ENCODE measurements at places on chromosomes 4 and X.

DNA sequence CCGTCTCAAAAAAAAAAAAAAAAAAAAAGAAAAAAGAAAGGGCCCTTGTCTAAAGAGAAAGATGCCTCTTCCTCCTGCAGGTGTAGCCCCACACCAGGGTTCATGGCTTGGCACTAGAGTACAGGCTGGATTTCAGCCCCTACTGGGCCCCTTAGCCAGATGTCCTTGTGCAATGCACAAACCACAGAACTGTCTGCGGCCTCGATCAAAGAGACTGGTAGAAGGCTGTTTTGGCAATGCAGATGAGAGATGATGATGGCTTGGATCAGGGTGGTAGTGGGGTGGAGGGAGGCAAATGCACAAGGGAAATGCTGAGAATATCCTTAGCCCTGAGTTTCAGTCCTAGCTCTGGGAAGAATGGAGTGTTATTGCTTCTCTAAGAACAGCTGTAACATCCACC, 26.5 kb upstream of the TSR2 start:
- DNase-seq = no peak

DNA sequence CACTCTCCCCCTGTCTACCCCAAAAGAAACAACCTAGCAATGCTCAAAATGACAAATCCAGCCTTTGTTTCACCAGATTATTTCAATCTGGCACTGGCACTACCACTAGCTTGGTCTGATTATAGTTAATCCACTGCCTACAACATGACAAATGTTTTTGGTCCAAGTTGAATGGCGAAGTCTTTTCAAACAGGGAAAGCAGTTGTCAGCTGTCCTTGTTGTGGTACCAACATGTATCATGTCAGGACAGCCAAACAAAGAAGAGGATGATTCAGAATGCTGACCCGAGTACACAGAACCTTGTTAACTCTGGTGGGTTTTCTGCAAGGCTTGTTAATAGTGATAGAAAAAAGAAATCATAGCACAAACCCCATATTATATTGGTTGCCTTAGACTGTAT, 160.8 kb upstream of the ANK2 start:
- no peak for DNase-seq

DNA sequence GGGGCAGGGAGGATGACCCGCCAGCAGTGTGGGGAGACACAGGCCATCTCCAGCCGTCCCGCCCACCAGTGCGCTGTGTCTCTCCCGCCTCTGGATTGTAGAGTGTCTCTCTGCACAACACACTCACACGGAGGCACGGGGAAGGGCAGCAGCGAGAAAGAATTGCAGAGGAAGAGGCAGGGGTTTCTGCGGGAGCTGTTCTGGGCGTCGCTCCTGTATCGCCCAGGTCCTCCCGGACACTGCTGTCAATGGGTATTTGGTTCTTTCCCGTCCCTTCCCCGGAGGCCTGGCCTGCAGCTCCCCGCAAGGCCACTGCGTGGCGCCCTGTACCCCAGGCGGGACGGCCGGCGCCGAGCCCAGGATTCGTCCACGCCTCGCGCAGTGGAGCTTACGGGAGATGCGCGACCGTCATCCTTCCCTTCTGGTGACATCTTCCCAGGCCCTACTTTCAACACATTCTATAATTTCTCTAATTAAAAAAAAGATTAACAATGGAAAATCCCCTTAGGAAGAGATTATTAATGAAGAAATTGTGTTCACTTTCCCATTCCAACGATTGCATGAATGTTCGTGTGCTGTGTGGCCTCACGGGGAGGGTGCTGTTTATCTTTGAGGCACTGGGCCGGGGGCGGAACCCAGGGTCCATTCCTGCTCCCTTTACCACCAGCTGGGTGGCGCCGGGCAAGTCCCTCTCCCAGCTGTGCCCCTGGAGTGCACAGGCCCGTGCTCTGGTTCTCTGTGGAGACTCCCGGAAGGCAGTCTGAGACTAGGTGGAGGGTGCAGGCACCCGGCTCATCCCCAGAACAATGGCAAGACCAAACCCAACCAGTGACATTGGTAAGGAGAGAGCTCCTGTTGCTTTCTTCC, 95.7 kb downstream of the CPZ start:
- no peak for DNase-seq

DNA sequence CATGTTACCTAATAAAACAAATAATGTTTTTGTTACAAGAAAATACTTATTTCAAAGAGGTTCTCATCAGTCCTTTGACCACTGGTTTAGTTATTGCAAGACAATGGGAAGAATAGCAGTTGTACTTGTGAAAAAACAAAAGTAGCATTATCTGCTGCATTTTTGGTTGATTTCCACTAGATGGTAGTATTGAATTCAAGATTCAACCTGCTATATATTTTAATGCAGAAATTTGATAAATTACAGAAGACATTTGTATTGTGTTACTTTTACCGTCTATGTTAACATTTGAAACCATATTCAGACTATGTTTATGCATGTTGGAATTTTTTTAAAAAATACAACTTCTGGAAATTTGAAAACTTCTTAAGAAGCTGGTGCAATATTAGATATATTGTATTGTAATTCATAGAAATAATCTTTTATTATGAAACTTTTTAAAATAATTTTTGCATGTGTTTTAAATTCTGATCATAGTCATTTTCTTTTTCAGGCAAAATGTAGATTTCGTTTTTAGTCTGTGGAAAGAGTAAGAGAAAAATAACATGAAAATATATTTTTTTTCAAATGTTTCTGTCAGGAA, 56.4 kb downstream of the SPCS3 start:
- no peak for DNase-seq

DNA sequence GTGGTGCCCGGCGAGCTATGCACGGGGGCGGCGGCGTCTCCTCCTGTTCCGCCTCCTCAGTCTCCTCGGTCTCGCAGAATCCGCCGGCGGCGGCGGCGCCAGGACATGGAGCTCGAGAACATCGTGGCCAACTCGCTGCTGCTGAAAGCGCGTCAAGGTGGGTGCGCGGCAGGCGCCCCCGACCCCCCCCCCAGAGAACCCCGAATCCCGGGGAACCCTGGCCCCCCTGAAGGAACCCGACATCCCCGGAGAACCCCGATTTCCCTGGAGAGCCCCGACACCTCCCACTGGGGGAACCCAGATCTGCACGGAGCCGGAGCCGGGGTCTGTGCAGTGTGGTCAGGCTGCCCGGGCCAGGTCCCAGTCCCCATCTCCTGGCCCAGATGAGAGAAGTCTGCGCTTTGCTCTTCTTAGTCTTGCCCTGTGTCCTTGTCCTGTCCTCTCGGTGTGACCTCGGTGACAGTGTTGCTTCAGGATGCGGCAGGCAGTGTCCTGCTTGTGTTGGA, 648 bp downstream of the GRK4 start:
- no peak for DNase-seq

DNA sequence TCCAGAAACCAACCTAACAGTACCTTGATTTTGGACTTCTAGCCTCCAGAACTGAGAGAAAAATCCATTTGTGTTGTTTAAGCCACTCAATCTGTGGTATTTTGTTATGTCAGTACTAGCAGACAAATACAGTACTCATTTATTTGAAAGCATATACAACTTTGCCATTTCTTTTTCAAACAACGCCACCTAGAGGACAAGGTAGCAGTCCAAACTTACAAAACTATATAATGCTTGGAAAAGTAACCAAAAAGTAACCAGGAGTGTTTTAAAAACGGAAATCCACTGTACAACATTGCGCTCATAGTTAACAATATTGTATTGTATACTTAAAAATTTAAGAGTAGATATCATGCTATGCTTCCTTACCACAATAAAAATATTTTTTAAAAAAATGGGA, 37.0 kb upstream of the FGF13 start:
- DNase-seq = no peak

DNA sequence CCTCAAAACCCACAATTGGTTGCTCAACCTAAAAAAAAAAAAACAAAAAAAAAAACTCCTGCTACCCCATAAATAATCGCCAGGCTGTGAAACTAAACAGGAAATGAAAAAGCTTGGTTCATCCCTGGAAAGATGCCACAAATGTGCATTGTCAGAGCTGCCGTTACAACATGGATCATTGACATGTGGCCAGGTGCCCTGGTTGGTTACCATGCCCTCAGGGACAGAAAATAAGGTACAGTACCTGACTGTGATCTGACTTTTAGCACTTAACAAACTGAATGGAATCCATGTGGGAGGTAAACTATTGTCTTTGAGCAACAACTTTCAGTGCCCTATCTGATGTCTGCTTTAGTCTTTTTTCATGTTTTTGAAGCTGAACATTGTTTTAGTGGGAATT, 118.0 kb upstream of the RPL34 start:
- DNase-seq = no peak

DNA sequence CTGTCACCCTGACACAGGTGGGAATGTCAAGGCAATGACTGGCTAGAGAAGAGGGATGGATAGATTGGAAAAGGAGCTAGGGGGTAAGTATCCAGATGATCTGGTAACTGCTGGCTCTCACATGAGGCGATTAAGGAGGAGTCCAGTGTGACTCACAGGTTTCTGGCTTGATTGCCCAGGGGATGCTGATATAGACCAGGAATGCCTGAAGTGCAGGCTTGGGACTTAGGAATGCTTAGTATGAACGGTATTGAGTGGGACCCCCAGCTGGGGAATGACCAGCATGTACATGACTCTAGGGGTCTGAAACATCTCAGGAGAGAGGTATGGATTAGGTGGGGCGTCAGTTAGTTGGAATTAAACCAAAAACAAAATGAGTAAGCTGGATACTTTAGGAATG, 65.8 kb upstream of the PRPS1 start:
- DNase-seq = no peak

DNA sequence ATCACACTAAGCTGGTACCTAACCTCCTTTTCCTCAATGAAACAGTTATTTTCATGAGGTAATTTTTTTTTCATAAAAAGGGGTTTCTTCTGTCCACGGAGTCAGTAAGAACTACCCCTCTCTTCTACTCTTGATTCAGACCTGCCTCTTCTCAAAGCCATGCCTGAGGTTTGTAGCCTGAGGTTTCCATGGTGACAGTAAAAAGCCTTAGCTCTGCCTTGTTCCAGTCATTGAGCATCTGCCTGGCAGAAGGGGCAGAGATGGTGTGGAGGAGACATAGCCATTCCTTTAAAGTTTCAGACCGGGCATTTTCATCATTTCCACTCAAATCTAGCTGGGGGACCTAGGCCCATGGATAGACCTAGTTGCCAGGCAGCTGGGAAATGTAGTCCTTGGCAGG, 135.5 kb downstream of the REPS2 start:
- no peak for DNase-seq

DNA sequence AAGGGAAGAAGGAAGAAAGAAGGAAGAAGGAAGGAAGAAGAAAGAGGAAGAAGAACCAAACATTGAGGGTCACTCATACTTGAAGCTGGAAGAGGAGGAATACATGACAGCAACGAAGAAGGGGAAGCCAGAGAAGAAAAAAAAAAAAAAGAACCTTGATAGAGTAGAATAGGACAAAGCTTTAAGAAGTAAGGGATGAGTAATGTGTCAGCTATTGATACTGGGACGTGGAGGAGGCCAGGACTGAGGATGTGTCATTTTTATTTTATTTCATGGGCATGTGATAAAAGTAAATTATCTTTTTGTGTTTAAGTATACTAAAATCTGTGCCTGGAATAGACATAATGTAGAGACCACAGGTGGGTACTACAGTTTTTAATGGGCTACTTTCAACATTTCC, 6.4 kb downstream of the EDA2R start:
- DNase-seq = no peak

GRCh38 chr4:3781193-3781886, 15.2 kb downstream of the ADRA2C start:
- DNase-seq = no peak

GRCh38 chrX:118945921-118946320, 28.5 kb upstream of the LONRF3 start:
- DNase-seq = no peak

DNA sequence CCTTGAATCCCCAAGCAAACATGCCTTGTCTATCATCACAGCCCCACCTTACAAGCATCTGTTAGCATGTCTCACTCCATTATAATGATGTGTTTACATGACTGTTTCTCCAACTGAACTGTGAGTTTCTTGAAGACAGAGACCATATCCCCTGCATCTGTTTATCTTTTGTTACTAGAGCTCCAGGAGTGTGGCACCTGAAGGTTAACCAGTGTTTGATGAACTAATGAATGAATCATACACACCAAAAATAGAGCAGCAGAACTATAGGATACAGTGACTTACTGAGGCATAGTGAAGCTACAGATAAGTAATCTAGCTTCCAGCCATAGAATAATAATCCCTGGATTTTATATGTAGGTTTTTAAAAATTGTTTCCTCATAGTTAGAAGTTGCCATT, 331.0 kb downstream of the PCDH7 start:
- no peak for DNase-seq

DNA sequence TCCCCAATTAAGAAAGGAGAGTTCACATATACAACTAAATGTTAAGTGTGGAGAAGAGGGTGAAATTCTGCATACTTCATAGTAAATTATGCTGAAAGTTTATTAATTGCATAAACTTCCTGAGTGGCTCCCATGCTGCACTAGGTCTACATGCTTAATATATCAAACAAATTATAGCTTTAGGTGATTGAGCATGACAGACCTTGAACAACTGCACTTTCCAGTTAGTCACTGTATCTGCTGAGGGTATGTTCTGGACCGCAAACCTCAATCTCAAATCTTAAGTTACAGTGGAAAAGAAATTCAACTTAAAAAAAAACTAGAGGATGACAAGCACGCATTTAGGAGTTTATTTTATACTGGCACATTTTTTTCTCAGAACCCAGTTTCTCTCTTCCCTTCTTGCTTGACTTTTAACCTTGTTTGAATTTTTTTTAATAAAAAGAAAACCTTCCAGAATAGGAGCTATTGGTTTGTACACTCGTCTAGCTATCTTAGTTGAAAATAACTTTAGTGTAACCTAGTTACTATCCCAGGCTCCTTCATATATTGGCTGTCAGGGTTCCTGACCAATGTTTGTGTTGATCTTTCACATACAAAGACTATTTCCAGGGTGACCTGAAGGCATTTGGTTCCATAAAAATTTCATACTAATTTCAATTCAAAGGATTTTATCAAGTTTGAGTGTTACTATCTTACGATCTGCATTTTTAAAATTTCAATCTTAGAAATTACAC, 10.2 kb upstream of the FAM120C start:
- no peak for DNase-seq

- DNase-seq = no peak
Observed at GRCh38 chrX:153441981-153442380, 3.9 kb downstream of the TREX2 start.

- DNase-seq = no peak
Observed at GRCh38 chr4:8269535-8270417, at the start of gene HTRA3. TSS of gene HTRA3 (plus strand) at chr4:8269754. CDS start at chr4:8269969, 215 bp downstream.

GRCh38 chrX:148567229-148567628, 66.8 kb downstream of the AFF2 start:
- peak; percentile 3 for DNase-seq

DNA sequence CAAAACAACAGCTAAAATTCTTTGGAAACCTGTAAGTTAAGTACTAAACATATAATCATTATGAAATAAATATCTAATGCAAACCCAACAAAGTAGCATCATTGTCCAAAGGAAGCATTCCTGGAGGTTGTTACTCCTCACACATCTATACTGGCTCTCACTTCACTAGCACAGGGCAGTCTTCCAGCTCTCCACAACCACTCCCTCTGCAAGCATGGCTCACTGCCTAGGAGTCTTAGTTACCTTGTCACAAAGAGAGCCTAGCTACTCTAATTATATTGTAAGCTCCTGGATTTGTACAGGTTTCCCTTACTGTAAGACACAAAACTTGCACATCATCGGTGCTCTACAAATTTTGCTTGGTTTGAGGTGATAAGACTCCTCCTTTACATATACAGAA, 76.1 kb downstream of the AMMECR1 start:
- DNase-seq = no peak

Data from epithelial cell of proximal tubule (primary cell).